Stimulated activated CD8-positive, alpha-beta memory T cell treated with anti-CD3 and anti-CD28 coated beads, Interleukin-4, amount 100 ng/mL, for 1 hour (primary cell): ENCODE measurements at places on chromosomes 3 and 15.

DNA sequence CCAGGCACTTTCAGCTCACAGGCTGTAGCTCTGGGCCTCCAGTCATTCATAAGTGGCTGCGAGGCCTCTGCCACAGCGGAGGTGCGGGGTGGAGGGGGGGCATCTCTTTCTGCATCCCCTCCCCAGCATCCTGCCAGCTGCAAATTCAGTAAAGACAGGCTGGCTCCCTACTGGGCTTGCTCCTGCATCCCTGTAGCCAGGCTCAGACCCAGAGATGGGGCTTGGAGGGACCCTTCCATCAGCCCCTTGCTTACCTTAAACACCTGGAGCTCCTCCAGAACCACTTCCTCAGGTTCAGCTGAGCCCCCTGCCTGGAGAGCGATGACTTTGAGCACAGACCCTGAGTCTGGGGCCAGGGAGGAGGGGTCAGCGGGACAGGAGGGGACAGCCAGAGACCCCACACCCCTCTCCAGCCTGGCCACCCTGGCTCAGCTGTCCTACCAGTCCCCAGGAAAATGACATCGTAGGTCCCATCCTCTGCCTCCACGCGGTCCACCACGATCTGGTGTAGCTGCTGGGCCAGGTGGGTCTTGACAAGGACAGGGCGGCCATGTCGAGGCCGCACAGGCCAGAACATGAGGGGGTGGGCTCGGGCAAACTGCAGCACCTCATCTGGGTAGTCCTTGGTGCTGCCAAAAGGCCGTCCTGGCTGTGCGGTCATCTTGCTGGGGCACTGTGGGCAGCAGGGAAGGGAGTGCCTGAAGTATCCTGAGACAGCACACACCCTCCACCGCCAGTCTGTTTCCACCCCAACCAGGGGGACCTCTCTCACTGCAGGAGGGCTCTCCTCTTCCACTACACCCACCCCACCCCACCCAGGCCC is 5.3 kb downstream of the SEMA3G start:
- no peak for DNase-seq

DNA sequence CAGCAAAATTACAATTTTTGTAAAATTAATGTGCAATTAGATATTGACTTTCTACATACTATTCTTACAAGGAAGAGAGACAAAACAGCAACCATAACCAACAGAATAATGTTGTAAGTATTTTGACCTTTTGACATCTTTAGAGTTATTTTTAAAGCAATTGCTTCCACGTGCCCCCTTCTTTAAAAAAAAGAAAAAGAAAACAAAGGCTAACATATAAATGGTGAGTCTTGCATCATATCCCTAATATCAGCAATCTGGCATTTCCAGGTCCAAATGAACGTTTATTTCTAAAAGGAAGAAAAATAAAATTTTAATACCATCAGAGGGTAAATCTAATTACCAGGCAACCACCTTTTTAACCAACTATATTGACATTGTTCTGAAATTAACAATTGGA is 19.3 kb upstream of the STRIT1 start:
- DNase-seq = no peak

DNA sequence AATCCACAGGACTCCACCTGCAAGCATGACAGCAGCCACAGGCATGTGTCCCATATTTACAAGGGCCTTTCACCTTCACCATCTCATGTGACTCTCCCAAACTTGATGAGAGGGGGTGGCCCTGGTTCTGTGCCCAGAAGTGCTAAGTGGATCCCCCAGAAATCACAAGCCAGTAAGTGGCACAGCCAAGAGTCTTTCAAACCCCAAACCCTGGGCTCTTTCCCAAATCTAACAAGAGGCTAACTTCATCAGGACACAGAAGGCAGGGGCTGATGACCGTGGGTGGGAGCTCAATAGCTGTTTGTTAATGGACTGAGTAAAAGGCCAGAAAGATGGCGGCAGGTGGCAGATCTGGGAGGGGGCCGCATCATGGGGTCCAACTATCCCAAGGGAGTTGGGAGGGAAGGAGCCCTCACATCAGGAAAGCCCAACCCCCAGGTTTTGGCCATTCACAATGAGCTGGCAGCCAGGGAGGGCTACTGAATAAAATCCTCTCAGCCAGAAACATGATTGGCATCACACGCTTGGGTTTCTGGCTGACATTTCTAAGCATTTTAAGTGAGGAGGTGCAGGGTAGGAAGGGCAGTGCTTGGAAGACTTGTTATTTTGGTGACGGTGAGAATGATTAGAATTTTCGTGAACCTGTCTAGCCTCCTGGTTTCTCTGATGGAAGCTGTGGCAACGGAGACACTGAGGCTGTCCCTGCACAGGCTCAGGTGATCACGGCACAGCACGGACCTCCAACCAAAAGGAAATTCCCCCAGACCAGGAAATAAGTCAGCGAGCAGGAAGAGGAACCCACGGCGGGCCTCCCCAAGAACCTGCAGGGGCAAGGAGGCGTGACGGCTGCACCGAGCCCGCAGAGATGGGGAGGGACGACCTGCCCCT is 109.3 kb downstream of the OXNAD1 start:
- DNase-seq = no peak

DNA sequence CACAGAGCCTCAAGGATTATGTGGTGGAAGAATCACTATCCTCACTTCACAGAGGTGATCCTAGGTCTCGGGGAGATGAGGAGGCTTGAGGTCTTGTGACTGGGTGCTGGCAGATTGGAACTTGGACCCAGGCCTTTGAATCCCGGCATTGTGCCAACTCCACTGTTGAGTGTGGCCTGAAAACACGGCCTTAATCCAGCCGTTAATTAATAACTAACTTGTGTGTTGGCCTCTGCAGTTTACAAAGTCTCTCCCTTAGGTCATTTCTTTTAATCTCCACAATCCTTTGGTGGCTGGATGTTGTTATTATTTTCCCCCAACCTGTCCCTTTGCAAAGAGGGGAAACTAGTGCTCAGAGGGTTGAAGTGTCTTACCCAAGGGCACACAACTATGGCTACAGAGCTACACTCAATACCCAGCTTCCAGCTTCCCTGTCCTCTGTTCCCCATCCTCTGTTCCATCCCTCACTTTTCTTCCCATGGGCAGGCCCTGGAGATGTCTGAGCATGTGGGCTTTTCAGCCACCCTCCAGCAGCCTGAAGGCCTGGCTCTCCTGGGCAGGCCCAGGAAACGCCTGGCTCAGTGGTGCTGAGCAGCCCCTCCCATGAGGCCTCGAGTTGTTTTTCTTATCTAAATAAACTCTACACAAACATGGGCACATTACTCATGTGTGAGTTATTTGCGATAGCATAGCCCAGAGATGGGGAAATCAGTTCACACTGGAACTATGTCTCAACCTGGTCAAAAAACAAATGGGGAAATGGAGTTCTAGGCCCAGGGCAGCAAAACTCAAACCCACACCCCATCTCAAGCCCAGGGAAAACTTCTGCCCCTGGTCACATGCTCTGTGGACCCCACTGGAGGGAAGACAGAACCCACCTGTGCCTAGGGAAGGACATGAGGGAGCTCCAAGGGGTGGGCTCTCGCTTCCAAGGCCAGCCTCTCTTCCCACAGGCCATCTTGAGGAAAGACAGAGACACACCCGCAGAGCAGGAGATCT is 16.8 kb upstream of the SMAD3 start:
- no peak for DNase-seq

GRCh38 chr3:23461069-23461468 is 257.9 kb downstream of the UBE2E2 start:
- DNase-seq = no peak

DNA sequence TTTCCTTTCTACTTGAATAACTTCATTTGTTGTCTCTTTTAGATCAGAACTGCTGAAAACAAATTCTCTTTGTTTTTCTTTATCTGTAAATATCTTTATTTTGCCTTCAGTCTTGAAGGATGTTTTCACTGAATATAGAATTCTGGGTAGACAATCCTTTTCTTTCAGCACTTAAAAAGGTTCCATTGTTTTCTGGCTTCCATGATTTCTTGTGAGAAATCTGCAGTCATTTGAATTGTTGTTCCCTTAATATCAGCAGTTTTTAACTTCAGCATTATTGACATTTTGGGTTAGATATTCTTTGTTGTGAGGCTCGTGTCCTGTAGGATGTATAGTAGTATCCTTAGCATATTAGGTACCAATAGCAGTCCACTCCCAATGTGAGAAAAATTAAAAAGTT is 65.8 kb downstream of the SV2B start:
- no peak for DNase-seq

- DNase-seq = no peak
Observed at GRCh38 chr3:57855281-57855680, 99.2 kb downstream of the SLMAP start.

GRCh38 chr15:63950911-63951481 is 95.3 kb downstream of the DAPK2 start:
- DNase-seq = no peak

DNA sequence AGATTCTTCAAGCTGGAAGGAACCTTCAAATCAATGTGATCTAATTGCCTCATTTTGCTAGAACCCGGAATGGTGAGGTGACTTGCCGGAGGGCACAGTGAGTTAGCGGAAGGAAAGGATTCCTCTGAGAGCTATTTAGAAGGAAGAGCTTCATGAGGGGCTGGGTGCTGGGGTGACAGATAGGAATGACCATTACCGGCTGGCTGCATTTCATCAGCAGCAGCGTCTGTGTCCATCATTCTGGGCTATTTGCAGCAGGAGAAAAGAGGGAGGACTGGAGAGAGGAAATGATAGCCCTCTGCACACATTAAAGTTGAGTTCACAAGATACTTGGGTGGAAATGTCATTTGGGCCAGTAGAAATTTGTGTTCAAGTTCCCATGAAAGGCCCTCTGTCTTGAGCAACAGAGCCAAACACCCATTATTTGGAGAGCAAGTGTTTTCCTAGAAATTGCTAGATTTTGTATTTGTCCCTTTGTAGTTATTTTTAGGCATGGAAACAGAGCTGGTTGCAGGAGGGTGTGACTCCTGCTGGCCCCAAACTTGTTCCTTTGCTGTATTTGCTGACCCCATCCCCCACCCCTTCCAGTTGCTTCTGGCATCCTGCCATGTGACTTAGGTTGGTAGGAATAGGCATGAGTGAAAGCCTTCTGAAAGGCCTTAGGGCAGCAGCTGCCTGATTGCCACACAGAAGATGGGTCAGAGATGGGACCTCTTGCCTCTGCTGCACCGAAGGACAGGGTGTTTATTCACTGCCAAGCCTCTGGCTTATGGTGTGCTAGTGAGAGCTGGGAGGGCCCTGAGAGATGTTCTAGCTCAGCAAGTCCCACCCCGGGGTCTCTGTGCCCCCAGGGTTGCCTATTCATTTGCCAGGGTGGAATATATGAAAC is 87.5 kb upstream of the PLXNA1 start:
- no peak for DNase-seq

- DNase-seq = no peak
Observed at GRCh38 chr3:119340446-119340845, 46.3 kb downstream of the ARHGAP31 start.

- no peak for DNase-seq
Observed at GRCh38 chr3:14793126-14793857, 25.5 kb upstream of the FGD5 start.

- no peak for DNase-seq
Observed at GRCh38 chr3:154398084-154398967, 31.7 kb downstream of the GPR149 start.

GRCh38 chr3:37993820-37994638 is 3.4 kb downstream of the VILL start:
- peak; percentile 35 for DNase-seq

DNA sequence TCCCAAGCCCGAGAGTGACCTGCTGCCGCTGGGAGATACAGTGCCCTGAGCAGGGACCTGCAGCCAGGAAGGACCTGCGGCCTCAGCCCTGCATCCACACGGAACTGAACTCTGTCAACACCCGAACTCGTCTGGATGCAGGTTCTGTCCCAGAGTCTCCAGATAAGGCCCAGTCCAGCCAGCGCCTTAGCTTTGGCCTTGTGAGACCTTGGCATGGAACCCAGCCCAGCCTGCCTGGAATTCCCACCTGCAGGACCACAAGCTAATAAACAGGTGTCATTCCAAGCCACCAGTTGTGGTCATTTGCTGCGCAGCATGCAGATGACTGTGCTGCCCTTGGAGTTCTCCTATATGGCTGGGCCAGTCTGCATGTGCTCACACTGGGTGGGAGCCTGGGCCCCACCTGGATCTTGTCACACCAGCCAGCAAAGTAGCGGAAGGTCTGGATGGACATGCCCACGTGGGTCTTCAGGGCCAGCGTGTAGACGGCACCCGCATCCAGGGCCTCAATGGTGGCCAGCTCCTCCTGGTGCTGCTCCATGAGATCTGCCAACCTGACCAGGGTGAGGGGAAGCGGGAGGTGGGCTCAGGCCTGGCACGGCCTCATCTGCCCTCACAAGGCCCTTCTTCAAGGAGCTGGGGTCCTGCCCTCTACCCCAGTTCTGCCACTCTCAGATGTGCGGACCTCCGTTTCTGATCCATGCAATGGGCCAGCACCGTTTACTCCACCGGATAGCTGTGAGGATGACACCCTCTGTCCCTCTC is 47.2 kb upstream of the SLC41A3 start:
- DNase-seq = no peak

GRCh38 chr3:76308541-76308940 is 523.2 kb upstream of the ZNF717 start:
- no peak for DNase-seq

DNA sequence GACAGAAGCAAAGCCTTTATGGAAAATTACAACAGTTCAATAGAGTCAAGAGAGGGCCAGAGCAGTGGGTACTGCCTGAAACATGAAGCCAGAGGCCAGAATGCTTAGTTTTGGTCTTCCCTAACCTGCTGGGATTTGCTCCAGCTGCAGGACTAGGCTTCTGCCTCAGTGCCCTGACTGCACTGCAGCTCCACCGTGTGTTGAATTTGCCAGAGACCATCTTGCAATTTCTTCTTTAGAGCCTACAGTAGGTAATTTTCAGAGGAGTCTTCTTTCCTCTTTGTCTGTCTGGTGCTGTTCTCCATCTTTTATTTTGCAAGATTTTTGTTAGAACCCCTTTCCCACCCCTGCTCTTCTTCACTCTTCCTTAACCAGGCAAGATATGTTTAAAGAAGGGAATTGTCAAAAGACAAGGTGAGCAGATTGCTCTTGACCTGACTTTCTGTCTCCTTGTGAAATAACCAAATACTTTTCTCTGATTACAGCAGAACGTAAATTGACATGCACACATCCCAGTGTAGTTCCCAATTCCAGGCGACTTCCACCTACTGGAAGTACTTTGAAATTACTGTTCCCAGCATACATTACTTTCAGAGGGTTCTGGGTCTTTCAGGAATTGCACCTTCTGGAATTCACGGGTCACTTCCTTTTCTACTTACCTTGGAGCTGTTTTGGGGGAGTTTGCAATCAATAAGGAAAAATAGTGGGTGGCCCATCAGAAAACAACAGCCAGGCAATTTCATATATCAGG is 161.2 kb downstream of the MINAR1 start:
- no peak for DNase-seq

DNA sequence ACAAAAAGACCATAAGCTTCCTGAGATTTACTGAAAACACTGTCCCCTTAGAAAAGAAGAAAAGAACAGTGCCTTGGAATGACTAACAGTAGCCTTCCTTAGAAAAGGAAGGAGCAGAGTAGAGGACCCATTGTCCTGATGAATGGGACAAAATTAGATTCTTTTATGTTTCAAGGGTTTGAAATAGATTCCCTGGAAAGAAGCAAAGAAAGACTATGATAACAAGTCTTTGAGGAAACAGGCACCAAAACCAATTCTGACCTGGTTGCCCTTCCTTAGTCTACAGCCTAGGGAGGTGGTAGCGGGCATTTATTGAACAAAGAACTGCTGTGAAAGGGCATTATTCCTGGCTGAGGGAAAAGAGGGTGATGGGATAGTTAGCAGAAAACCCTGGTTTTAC is 1024.8 kb downstream of the TBL1XR1 start:
- DNase-seq = no peak
